Hematopoietic multipotent progenitor cell treated with erythropoietin and hydrocortisone succinate and interleukin-3 and kit ligand, for 8 days (in vitro differentiated cells): ENCODE measurements at places on chromosomes 4 and X.
A peak's percentile ranks its signal among the peaks of the same experiment; 100 is the strongest.

GRCh38 chrX:66602381-66602938, 36.4 kb downstream of the EDA2R start:
- DNase-seq = no peak

DNA sequence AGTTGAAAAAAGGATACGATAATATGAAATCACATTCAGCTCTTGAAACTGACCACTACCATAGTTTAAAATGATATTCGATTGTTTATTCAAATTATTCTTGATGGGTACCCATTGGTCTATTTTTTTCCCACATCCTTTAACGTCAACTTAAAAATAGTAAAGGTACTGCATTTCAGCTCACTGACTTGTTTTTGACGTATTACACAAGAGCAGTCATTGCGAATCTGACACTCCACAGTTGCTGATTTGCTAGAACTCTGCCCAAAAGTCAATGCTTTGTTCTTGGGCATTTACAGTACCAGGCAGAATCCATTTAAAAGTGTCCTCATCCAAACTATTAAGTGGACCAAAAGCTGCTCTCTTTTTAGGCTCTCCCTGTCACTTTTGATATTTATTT, 1.2 kb upstream of the PDS5A start:
- no peak for DNase-seq

DNA sequence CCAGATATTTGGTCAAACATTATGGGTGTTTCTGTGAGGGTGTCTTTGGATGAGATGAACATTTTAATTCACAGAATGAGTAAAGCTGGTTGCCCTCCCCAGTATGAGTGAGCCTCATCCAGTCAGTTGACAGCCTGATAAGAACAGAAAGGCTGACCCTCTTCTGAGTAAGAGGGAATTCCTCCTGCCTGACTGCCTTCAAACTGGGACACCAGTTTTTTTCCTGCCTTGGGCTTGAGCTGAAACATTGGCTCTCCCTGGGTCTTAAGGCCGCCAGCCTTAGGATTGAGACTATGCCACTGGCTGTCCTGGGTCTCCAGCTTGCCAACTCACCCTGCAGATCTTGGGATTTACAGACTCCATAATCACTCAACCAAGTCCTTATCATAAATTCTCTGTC, 14.5 kb upstream of the MAML3 start:
- no peak for DNase-seq

- DNase-seq = no peak
Measured at GRCh38 chr4:81605271-81605670, 133.6 kb upstream of the RASGEF1B start.

DNA sequence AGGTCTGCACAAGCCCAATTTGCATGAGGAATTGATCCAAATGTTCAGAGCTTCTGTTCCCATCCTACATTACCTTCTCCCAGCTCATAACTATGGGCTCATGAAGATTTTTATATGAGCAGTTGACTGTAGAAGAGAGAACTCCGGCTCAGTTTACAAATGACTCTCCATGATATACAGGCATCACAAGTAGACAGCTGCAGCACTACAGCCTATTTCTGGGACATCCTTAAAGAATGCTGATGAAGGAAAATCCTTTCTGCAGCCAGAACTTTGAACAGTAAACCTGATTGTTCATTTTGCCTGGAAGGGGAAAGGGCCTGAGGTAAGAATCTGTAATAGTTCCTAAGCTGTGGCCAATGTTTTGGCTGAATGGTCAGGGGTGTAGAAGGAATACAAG, 174.1 kb upstream of the CXCL13 start:
- no peak for DNase-seq

DNA sequence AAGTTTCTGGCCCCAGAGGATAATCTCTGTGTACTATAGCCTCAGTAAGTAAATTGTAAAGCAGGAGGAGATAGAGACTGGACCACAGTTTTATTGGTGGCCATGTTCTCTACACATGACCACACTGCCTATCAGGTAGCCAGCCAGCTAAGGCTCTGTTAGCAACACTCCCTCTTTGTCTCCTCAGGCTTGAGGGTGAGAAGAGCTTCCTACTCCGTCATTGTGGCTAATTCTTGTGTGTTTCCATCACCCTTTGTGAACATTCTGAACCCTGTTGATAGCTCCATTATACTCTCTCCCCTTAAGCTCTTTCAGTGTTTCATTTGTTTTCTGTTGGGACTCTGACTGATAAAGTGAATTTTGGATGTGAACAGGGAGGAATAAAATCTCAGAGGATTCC, 233.4 kb downstream of the CFAP299 start:
- DNase-seq = no peak

DNA sequence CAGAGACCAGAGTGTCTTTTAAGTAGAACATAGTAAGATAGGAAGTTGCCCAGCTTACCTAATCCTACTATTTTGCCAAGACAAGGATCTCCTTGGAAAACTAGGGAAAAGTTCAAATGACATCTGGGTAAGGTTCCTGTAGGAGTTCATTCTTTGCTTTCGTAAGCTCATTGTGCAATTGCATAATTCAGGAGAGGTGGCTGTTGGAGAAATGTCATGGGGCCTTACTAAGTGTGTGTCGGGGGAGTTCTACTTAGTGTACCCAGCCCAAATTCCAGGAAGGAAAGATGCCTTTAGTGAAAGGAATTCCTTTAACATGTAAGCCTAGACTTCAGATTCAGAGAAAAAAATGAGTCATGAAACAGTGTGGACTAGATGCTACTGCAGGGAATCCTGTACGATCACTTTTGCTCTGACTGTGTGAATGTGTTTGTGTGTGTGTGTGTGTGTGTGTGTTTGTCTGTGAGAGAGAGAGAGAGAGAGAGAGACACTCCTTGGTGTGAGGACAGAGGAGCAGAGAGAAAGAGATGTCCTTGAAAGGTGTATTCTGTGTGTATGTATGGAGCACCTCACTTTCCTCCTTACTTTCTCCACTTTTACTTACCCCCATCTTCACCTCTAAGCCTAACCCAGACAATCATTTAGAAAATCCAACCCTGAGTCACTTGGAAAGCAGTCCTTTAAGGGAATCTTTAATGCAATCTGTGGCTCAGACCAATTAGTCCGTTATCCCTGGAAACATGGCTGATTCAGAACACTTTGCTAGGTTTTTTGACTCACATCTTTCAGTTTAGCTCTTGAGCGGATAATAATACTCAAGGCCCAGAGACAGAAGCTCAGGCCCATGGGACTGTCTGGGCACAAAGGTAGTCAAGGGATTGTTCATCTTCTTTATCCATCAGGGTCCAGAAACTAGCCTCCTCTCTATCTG, 114.5 kb upstream of the ACSL4 start:
- DNase-seq = peak; percentile 33

GRCh38 chr4:174592256-174592984, 70.1 kb upstream of the HPGD start:
- no peak for DNase-seq

DNA sequence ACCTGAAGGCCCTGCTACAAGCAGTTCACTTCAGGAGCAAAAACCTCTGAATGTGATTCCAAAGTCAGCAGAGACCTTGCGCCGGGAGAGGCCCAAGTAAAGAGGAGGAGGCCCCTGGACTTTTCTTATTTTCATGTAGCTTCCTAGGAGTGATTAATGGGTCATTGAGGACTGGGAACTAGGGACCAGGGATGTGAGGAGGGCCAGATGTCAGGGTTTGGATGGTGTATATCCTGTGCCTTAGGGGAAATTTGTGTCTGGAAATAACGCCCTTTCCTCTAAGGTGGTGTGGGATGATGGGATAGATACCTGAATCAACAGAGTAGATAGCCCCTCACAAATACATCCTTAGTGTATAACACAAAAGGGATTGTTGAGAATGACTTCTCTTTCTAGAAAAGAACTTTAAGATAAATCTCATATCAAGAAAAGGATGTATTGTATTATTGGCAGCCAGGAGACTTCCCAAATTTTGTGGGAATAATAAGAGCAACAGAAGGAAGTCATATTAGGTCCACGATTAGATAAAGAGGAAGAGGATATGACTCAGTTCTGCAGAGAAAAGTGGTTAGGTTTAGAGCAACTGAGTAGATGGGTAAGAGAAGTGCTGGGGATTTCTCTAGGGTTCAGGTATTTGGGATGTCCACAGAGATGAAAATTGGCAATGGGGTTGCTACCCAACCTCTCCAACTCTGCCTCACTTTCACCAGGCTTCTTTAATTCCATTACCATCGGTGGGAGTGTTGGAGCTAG, 1.1 kb downstream of the ITGB1BP2 start:
- DNase-seq = no peak

DNA sequence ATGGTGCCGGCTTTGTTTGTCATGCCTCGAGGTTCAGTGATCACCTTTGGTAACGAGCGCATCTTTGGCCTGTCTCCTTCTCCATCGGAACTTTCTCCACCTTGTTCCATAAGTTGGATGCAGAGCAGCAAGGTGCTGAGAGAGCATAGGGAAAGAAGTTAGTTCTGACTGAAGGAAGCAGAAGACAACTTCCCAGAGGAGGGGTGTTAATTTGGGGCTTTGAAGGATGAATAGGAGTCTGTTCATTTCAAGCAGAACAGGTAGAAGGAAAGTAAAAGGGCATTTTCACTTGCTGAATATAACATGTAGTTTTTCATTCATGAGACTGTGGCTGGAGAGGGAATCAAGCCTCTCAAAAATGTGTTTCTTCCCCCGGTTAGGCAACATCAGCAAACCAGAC, 232.0 kb upstream of the PSAPL1 start:
- no peak for DNase-seq

DNA sequence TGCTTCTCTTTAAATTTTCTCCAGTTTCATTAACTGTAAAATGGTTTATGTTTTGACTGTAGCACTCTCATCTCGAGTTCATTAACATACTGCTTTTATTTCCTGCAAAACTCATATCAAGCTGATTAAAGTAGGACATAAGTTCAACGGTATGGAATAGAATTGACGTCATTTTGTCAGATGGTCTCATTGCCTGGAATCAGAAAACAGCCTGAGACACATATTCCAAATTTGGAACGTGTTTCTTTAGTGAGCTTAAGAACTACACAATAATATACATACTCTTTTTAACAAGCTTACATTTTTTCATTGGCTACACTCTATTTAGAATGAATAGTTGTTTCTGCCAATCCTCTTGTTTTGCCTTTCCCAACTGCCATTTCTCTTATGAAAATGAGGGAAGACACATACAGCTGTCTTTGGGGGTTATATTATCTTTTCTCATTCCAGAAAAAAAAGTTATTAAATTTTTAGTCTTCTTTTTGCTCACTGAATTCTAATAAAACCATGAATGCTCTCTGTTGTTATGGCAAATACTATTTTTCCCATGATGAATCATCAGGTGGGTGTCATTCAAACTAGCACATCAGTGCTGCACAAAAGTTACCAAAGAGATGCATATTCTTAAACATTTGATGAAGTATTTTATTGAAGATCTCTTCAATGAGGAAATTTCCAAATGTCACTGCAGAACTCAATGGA, 162.8 kb downstream of the GABRB1 start:
- DNase-seq = no peak

GRCh38 chr4:38015886-38016515, 55.8 kb downstream of the PTTG2 start:
- no peak for DNase-seq

- DNase-seq = no peak
Measured at GRCh38 chr4:114265342-114265741, 285.9 kb upstream of the ARSJ start.

- DNase-seq = no peak
Measured at GRCh38 chr4:3651267-3651845, 114.8 kb upstream of the ADRA2C start.

- no peak for DNase-seq
Measured at GRCh38 chrX:149570668-149571067, 16.6 kb downstream of the MAGEA9B start.

DNA sequence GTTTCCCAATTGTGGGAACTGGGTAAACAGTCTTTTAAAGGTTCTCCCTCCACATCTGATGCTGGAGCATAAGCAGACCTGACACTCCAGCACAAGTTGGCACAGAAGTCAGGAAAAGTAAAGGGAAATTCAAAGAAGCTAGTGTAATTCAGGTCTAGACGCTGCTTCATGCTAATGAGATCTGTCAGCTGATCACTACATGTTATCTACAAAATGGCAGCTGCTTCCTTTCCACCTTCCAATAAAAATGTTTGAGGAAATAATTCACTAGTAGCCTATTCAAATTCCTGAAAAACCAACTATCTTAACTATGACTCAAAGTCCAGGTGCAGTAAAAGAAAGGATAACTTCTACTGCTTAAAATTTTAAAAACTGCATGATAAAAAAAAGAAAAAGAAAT, 29.3 kb downstream of the DCAF8L2 start:
- no peak for DNase-seq

GRCh38 chr4:24856586-24856985, 56.3 kb downstream of the CCDC149 start:
- DNase-seq = no peak

DNA sequence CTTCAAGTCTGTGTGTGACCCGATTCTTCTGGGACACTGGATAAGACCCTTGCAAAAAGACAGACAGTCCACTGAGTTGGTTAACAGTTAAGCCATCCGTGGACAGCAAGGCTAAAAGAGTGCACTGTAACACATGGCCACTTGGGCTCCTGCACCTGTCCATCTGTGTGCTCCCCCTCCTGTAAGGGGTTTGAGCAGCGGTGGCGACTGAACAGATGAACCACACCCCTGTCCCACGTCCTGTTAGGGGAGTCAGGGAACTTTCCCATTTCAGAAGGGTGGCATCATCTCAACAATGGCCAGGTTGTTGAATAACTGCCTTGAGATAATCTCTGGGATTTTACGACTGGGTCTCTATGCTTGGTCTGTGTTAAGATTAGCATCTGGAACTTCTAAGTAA, 178.6 kb downstream of the GRXCR1 start:
- DNase-seq = no peak

DNA sequence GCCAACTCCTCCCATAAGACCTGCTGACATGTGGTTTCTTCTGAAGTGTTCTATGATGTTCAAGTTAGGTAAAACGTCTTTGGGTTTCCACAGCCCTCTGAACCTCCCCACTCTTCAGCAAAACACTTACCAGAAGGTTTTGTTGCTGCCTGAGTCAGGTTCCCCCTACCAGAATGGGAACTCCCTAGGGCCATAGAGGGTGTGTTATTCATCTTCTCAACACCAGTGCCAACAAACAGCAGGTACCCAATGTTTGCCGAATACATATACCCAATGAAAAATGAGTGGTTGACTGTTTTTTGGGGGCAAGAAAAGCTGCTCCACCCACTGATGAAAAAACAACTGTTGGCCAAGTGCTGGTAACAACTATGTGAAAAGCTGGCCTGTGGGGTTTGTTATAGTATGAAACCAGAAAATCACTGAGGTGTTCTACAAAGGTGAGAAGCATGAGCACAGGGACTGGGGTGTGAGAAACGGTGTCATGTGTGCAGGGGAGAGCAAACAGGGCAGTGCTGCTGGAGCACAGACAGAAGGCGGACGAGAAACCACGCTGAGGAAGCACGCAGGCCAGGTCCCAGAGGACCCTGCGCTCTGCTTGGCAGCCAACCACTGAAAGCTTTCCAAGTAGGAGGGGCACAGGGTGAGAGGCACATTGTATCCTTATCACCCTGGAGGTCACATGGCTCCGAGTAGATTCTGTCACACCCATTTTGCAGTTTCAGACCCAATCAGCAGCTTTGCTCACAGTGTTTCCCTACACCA, 28.8 kb downstream of the ATP8A1 start:
- DNase-seq = peak; percentile 10

GRCh38 chrX:30039768-30040167, 175.6 kb upstream of the MAGEB2 start:
- DNase-seq = no peak
